ENCODE measurements at places on chromosomes 13 and 19.

GRCh38 chr19:30319411-30319810 is 52.8 kb upstream of the ZNF536 start:
- no peak for DNase-seq

- no peak for DNase-seq
These were observed 2.4 kb downstream of the TOMM40 start for GRCh38 chr19:44893332-44894051.

- peak; percentile 81 for DNase-seq
These were observed 1.4 kb upstream of the QTRT1 start for GRCh38 chr19:10699650-10700335.

GRCh38 chr13:72205773-72206172 is 338.8 kb upstream of the DACH1 start:
- no peak for DNase-seq

DNA sequence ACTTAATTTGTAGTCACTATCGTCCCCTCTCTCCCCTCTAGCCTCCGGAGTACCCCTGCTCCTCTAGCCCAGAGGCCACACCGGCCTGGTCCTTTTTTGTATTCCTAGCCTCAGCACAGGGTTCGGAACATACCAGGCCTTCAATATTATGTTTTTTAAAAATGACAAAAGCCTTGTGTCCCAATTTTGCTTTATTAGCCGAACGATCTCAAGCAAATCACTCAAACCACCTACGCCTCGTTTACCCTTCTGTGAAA is 463 bp upstream of the POMP start:
- DNase-seq: no peak

- no peak for DNase-seq
These were observed 19.8 kb upstream of the ATP11A start for GRCh38 chr13:112669881-112670499.

DNA sequence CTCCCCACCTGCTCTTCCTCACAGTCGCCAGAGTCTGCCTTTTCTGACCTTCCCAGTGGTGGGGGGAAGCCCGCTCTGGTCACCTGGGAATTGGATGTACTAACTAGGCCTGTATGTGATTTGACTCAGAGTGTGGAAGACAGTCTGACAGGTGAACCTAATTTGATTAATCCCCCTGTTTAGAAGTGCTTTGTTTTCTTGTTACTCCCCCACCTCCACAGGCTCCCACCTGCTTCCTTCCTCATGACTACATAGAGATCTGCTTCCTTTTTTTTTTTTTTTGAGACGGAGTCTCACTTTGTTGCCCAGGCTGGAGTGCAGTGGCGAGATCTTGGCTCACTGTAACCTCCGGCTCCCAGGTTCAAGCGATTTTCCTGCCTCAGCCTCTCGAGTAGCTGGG is 44.0 kb downstream of the COG3 start:
- no peak for DNase-seq

DNA sequence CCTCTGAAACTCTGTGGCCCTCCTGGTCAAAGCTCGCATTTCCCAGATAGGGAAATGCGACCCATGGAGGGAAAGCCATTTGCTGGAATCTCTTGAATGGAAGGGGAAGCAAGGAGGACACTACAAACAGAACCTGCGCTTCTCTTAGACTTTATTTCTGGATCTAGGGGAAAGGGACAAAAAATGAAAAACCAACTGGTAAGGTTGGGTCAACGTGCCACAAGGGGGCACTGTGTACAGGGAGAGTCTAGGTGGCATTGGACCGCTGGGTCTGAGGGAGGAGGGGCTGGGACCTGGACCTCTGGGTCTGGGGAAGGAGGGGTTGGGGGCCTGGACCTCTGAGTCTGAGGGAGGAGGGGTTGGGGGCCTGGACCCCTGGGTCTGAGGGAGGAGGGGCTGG is 5.0 kb downstream of the KLK4 start:
- DNase-seq: no peak

- no peak for DNase-seq
These were observed 62.8 kb downstream of the RGCC start for GRCh38 chr13:41520016-41520659.

- DNase-seq: no peak
These were observed 54.5 kb downstream of the DNAJC15 start for GRCh38 chr13:43077906-43078305.

DNA sequence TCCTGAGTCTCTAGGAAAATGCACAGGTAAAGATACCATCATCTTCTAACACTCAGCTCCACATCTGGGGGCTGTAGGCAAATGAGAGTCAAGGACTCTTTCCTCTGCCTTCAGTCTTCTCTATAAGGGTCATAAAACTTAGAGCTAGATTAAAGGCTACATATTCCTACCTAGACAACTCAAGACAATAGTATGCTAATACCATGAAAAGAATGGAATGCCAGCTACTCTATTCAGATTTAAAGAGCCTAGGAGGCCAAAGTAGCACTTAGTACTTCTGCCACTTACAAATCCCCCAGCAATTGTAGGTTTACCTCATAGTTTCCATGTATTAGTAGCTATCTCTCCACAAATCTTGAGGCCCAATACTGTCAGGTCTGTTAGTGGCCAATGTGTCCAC is 453.0 kb downstream of the SLITRK5 start:
- no peak for DNase-seq

DNA sequence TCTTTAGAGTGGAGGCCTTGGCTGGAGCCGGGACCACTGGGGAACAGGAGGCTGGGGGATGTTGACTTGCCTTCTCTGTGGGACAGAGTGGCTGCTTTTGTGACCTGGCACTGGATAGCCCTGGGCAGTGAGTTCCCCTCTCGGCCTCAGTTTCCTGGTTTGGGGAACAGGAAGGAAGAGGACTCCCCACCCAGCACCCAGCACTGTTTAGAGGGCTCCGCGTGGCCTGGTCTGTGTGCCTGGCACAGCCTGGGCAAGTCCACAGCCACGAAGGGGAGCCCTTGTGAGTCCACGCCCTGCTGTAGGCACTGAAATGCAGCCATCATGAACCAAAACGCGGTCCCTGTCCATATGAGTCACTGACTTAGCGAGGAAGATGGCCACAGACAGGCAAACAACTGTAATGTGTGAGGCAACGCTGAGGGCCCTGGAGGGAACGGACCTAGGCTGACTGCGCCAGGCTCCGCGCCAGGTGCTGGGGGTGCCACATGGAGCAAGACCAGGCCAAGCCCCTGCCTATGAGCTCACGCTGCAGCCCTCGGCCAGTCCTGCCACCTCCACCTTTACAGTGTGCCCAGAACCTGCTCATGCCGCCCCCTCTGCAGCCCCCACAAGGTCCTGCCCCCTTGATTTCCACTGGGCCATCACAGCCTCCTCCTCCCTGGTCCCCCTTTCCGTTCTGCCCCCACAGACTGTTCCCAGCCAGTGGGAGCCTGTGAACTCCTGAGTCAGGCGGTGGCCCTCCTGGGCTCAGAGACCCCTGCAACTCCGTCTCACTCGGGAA is 35.5 kb downstream of the PAK4 start:
- no peak for DNase-seq

DNA sequence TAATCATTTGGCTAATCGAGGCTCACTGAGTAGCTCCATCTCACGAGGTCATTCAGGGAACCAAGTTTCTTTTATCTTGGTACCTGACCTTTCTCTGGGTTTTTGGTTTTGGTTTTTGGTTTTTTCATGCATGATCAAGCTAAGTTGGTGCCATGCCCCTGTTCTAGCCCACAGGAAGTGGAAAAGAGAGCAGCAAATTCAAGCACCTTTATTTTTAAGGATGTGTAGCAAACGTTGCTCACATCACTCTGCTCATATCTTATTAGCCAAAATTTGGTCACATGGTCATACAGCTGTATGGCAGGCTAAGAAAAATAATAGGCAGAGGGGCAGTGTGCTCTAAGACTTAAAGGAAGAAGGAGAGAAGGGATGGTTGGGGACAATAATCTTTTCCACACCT is 593.5 kb downstream of the DIAPH3 start:
- DNase-seq: no peak

DNA sequence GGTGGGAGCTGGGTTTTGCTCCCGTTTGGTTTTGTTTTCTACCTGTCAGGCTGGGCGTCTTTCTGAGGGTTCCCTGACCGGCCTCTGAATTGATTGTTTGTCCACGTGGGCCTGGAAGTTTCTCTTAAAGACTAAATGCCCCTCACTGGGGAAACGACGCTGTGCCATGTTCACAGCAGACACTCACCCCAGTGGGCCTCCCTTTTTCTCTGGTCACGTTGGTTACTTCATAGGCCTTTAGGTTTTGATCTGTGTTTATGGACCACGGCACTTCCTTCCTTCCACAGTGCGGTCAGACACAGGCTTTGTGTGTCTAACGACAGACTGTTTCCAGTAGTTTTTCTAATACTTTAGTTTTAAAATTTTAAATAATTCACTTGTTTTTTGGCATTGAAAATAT is 20.1 kb upstream of the NDUFS7 start:
- no peak for DNase-seq

- DNase-seq: no peak
These were observed 632 bp upstream of the MTIF3 start for GRCh38 chr13:27450921-27451471.

GRCh38 chr13:110334256-110334655 is 27.2 kb downstream of the COL4A2 start:
- DNase-seq: no peak

DNA sequence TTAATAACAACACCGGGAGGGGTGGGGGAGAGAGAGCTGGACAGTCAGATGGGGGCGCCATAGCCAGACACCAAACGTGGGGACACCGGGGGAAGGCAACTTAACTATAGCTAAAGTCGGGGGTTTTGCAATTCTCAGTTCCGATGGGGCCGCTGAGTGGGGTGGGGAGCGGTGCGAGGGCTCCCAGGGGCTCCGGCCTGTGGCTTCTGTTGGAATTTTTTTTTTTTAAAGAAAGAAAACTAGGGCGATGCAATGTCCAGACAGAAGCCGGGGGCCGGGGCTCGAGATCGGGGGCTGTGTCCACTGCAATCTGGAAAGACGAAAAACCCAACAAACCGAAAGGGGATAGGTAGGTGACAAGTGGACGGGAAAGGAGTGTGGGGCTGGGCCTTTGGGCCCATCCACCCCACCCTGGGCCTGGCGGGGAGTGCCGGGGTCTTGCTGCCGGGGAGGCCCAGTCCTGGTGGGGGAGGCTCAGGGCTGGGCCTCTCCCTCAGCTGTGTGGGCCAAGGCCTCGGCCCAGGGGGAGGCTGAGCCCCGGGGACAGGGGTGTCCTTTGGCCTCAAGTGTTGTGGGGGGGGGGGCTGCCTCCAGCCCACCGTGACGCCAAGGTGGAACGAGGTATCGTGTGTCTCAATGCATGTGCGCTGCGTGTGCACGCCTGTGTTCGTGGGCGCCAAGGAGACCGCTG is 17.3 kb downstream of the PRKCSH start:
- DNase-seq: peak; percentile 47

GRCh38 chr13:113122550-113123225 is at the start of gene F10:
Gene F10 (plus strand): TSS chr13:113122799. CDS start chr13:113122856, 57 bp downstream.
- DNase-seq: peak; percentile 47
